Mesenchymal stem cell (in vitro differentiated cells and primary cell): ENCODE measurements at places on chromosomes 7 and 10.

DNA sequence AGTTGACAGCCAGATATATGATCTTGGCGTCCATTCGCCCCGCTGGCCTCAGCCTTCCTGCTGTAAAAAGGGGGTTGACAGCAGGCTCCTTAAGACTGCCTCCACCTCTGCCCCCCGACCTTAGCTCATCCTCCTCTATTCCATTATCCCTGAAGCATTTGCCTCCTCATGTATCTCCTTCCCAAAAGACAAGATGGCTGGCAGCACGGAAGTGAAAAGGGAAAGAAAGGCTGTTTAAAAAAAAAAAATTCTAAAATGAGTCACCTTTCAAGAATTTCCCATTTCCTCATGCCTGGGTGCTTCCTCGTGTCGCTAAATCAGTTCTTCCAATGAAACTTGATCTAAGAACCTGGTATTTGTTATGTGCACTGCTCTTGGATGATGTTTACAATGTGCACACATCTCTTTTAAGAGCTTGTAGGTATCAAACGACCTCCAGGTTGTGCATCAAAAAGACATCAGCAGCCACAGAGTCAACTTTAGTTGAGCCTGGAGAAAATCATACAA is 1.7 kb downstream of the SCRN1 start:
- peak; percentile 93 for DNase-seq
- no peak overlapping the region for H3K4me3 ChIP-seq
- peak overlapping the region; percentile 99 for H3K27ac ChIP-seq
- H3K27me3 ChIP-seq = no peaks in the 10 kb centered on the region
- peaks cover 14% of the 10 kb centered on the region for H3K4me1 ChIP-seq

DNA sequence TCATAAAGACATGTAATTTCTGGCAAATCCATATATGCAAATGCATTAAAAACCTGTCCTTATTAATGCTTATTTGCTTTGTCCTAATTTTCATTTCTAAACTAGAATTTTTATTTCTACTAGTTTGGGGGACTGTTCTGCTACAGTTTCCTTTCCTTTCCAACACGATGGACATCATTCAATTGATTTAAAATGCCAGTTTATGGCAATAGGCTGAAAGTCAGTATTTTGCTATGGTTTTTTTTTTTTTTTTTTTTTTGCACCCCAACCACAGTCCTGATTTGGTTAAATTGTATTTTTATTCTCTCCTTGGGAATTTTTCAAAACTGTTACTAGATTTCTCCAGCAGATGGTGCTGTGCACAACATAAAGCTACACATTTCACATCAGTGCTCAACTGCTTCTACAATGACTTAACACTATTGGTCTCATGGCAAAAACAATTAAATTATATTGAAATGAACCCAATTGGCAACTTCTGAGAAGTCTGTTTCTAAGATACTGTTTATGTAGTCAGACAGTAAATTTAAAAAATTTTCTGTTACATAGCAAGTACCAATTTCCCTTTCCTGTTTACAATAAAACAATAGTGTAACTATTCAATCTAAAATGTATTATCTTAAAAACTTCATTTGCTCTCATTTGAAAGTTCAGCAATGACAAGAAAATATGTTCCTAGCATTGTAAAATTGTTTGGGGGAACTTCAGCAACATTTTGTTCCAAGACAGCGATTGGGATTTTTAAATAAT is 193.8 kb upstream of the CCDC6 start:
- H3K4me3 ChIP-seq = no peak overlapping the region
- no peaks in the 10 kb centered on the region for H3K4me1 ChIP-seq
- H3K27me3 ChIP-seq = no peaks in the 10 kb centered on the region
- no peaks in the 10 kb centered on the region for H3K36me3 ChIP-seq
- DNase-seq = peak; percentile 70

GRCh38 chr7:55365205-55365674 is at the start of gene LANCL2:
Gene LANCL2 (plus strand): TSS chr7:55365337. CDS start chr7:55366026, 689 bp downstream.
- peaks cover 8% of the 10 kb centered on the region for H3K27me3 ChIP-seq
- peak within 1 kb of the TSS; percentile 98 for H3K4me3 ChIP-seq
- H3K36me3 ChIP-seq = peaks cover 3% of the 10 kb centered on the region
- peak; percentile 53 for DNase-seq
- peak within 1 kb of the TSS; percentile 88 for H3K27ac ChIP-seq

DNA sequence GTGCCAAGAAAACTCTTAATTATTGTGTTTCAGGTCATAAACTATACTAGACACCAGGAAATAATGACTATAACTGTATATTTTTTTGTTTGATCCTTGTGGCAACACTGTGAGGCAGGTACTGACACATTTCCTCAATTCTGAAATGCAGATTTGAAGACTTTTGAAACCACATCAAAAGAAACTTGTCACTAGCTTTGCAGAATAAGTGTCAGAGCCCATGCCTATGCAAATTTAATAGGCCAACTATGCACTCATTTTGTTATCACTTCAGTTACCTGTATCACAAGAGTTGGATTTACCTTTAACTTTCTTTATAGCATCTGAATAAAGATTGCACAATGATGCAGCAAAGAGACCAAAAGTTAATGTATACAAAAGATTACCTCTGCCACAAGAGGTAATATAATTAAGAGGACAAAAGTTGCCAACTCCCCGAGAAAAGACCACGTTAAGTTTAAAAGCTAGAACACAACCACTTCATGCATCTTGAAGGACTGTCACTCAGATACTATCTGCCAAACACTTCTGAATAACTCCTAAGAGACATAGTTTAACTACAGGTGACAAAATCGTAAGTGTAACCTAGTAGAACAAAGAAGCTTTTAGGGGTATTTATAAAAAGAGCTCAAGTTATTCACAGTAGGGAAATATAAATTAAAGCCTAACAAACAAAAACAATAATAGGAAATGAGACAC is 80.5 kb downstream of the ELAPOR2 start:
- H3K4me3 ChIP-seq = no peak overlapping the region
- DNase-seq = no peak
- H3K4me1 ChIP-seq = no peaks in the 10 kb centered on the region
- no peak overlapping the region for H3K27ac ChIP-seq
- H3K36me3 ChIP-seq = no peaks in the 10 kb centered on the region
- H3K27me3 ChIP-seq = no peaks in the 10 kb centered on the region

DNA sequence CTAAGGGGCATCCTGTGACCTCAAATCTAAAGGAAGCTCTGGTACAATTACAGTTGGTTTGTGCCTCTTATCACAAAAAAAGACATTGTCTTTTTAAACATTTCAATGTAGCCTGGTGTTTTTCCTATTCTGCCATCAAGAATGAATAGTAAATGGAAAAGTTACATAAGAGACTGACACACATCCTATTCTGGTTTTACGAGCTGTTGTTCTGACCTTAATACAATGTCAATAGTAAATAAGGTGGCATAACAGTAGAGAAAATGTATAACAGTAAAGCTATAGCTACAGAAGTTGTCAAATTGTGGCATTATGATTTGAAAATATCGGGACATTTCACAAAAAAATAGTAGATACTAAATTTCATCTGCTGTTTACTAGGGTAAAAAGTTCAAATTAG is 88.4 kb downstream of the NT5C2 start:
- DNase-seq = no peak
- no peak overlapping the region for H3K27ac ChIP-seq
- no peaks in the 10 kb centered on the region for H3K4me1 ChIP-seq

- H3K4me1 ChIP-seq = no peaks in the 10 kb centered on the region
- DNase-seq = no peak
- H3K36me3 ChIP-seq = no peaks in the 10 kb centered on the region
- no peak overlapping the region for H3K27ac ChIP-seq
- H3K4me3 ChIP-seq = no peak overlapping the region
Measured at GRCh38 chr10:86349940-86350630, 16.5 kb downstream of the GRID1 start.

- H3K4me1 ChIP-seq = no peaks in the 10 kb centered on the region
- no peak overlapping the region for H3K4me3 ChIP-seq
- no peaks in the 10 kb centered on the region for H3K36me3 ChIP-seq
- no peak overlapping the region for H3K27ac ChIP-seq
- H3K27me3 ChIP-seq = no peaks in the 10 kb centered on the region
- no peak for DNase-seq
Measured at GRCh38 chr10:130400890-130401289, 264.7 kb downstream of the GLRX3 start.

- no peaks in the 10 kb centered on the region for H3K27me3 ChIP-seq
- H3K36me3 ChIP-seq = no peaks in the 10 kb centered on the region
- peak within 1 kb of the TSS; percentile 85 for H3K4me3 ChIP-seq
- DNase-seq = peak; percentile 92
- H3K27ac ChIP-seq = no peak within 1 kb of the TSS
Measured at GRCh38 chr7:100852048-100852872, at the start of gene SLC12A9. Gene SLC12A9 (plus strand): TSS chr7:100852713. CDS start chr7:100854198, 1,485 bp downstream.

DNA sequence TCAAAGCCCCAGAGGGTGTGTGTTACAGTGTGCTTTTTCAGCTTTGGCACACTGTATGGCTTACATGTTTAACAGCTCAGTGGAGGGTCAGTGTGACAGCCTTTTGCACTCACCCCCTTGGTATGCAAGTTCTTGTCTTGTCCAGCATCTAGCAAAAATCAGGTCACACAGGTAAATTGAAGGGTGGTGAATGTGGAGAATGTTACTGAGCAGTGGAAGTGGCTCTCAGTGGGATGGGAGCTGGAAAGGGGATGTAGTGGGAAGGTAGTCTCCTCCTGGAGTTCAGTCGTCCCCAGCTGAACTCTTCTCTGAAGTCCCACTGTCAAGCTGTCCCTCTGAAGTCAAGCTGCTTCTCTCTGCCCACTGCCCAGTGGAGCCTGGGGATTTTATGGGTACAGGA is 21.0 kb upstream of the C10orf90 start:
- DNase-seq = no peak
- no peaks in the 10 kb centered on the region for H3K36me3 ChIP-seq
- no peak overlapping the region for H3K27ac ChIP-seq
- peaks cover 3% of the 10 kb centered on the region for H3K27me3 ChIP-seq
- no peak overlapping the region for H3K4me3 ChIP-seq
- H3K4me1 ChIP-seq = no peaks in the 10 kb centered on the region

GRCh38 chr7:70577078-70577477 is 554.9 kb upstream of the GALNT17 start:
- H3K27me3 ChIP-seq = no peaks in the 10 kb centered on the region
- H3K4me1 ChIP-seq = peaks cover 20% of the 10 kb centered on the region
- H3K36me3 ChIP-seq = no peaks in the 10 kb centered on the region
- no peak for DNase-seq
- no peak overlapping the region for H3K4me3 ChIP-seq

- no peaks in the 10 kb centered on the region for H3K36me3 ChIP-seq
- peaks cover 18% of the 10 kb centered on the region for H3K27me3 ChIP-seq
- peaks cover 2% of the 10 kb centered on the region for H3K4me1 ChIP-seq
- no peak for DNase-seq
- no peak overlapping the region for H3K27ac ChIP-seq
Measured at GRCh38 chr7:45598886-45599520, 24.8 kb downstream of the ADCY1 start.

GRCh38 chr7:99843808-99844207 is 16.0 kb downstream of the CYP3A43 start:
- H3K4me3 ChIP-seq = no peak overlapping the region
- H3K27me3 ChIP-seq = peaks cover 33% of the 10 kb centered on the region
- H3K36me3 ChIP-seq = no peaks in the 10 kb centered on the region
- no peaks in the 10 kb centered on the region for H3K4me1 ChIP-seq
- no peak overlapping the region for H3K27ac ChIP-seq

DNA sequence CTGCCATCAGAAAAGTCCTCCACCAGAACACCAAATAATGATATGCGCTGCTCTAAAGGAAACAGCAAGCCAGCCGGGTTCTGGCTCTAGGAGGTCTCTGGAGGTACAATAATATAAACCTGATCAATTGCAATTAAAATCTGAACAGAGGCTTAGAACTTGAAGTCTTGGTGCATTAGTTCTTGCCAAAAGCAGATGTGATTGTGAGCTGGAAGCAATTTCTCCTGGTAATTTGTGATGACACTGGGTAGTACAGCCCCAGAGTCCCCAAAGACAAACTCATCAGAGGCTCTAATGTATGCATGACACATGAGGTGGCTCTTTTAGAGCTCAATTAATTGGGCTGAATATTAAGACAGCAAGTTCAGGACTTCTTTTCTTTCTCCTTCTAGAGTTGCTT is 3.3 kb downstream of the ETV1 start:
- H3K4me1 ChIP-seq = no peaks in the 10 kb centered on the region
- H3K4me3 ChIP-seq = peak overlapping the region; percentile 94
- H3K36me3 ChIP-seq = peaks cover 7% of the 10 kb centered on the region
- no peaks in the 10 kb centered on the region for H3K27me3 ChIP-seq
- H3K27ac ChIP-seq = no peak overlapping the region

DNA sequence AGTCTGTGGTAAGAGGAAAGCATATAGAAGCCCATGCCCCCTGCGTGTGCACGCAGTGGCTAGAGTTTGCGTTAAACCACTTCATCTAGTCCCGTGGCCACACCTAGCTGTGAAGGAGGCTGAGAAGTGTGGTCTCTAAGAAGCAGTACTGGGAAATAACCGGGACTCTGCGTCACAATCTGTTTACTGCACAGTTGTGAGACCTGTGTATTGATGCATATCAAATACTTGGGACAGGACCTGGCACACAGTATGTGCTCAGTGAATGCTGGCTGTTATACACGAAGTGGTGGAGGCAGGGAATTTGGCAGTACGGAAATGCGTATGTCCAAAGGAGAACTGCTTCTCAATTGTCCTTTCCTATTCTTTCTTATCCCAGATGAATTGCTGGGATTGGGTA is 149.5 kb downstream of the ARHGAP21 start:
- no peak overlapping the region for H3K27ac ChIP-seq
- H3K4me3 ChIP-seq = no peak overlapping the region
- H3K36me3 ChIP-seq = no peaks in the 10 kb centered on the region
- no peaks in the 10 kb centered on the region for H3K4me1 ChIP-seq

GRCh38 chr10:113385021-113385999 is 167.5 kb upstream of the HABP2 start:
- H3K27ac ChIP-seq = peak overlapping the region; percentile 44
- H3K27me3 ChIP-seq = peaks cover 7% of the 10 kb centered on the region
- peak overlapping the region; percentile 57 for H3K4me3 ChIP-seq
- DNase-seq = peak; percentile 87
- H3K36me3 ChIP-seq = no peaks in the 10 kb centered on the region

GRCh38 chr7:117248829-117249228 is 74.0 kb downstream of the WNT2 start:
- no peaks in the 10 kb centered on the region for H3K36me3 ChIP-seq
- H3K27me3 ChIP-seq = no peaks in the 10 kb centered on the region
- no peak overlapping the region for H3K4me3 ChIP-seq

GRCh38 chr10:122138831-122139625 is 132.1 kb upstream of the BTBD16 start:
- no peak overlapping the region for H3K27ac ChIP-seq
- peak overlapping the region; percentile 34 for H3K4me3 ChIP-seq
- H3K36me3 ChIP-seq = peaks cover 13% of the 10 kb centered on the region
- H3K27me3 ChIP-seq = no peaks in the 10 kb centered on the region

DNA sequence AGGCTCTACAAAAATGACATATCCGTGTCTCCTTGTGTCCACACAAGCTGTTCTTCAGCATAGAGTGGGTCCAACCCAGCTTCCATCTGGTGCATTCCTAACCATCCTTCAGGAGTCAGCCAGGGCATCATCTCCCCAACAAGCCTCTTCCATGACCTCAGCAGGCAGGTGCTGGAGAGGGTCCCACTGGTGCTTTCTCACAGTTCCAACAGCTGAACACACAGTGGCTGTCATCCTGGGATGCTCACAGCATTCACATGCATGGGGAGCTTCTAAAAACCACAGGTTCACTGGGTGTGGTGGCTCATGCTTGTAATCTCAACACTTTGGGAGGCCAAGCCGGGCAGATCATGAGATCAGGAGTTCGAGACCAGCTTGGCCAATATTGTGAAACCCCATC is 6.4 kb upstream of the CYP3A4 start:
- H3K36me3 ChIP-seq = no peaks in the 10 kb centered on the region
- H3K4me1 ChIP-seq = peaks cover 14% of the 10 kb centered on the region
- no peak for DNase-seq
- no peak overlapping the region for H3K4me3 ChIP-seq
